ENCODE measurements at places on chromosomes 16 and 17. TPM values are rescaled to one million over a fixed set of nuclear protein-coding genes. Genes with fewer than 3 reads are reported as not detected.

PPP1R1B gene
- total RNA-seq: 10.2 TPM

CDH8 gene
- total RNA-seq: 16.4 TPM

ZNF764 gene
- total RNA-seq: 17.8 TPM

OR3A2 gene
- 0.38 TPM for total RNA-seq

CCL16 gene
- total RNA-seq: not detected

PRKCB gene
- total RNA-seq: 32.5 TPM

GP1BA gene
- total RNA-seq: 0.22 TPM

IRX3 gene
- 6.7 TPM for total RNA-seq

RNF135 gene
- 9.6 TPM for total RNA-seq

CENPX gene
- total RNA-seq: 20.3 TPM
